ENCODE measurements at places on chromosomes 16 and 17.

DNA sequence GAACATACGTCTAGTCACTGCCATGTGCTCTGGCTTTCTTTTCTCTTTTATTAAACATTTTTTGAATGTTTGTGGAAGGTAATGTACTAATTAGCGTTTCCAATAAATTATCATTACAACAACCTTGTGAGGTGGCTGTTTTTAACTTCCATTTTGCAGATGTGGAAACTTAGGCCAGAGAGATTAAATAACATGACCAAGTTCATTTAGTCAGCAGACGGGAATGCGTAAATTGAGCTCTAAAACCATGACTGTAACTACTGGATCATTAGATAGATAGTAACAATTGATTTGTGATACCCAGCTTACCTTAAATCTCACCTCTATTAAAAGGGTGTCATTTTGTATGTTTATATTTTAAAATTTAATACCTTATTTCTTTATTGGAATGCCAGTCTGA, 49.4 kb downstream of the RABEP1 start:
- peak; percentile 39 for DNase-seq

- DNase-seq = peak; percentile 100
Measured at GRCh38 chr17:56699186-56699894, 105.8 kb downstream of the NOG start.

- DNase-seq = peak; percentile 27
Measured at GRCh38 chr17:50414808-50415207, 11.2 kb upstream of the ACSF2 start.

GRCh38 chr16:68445458-68445857, 2.9 kb downstream of the SMPD3 start:
- DNase-seq = peak; percentile 73

- DNase-seq = no peak
Measured at GRCh38 chr17:70265471-70265870, 96.1 kb downstream of the KCNJ2 start.

DNA sequence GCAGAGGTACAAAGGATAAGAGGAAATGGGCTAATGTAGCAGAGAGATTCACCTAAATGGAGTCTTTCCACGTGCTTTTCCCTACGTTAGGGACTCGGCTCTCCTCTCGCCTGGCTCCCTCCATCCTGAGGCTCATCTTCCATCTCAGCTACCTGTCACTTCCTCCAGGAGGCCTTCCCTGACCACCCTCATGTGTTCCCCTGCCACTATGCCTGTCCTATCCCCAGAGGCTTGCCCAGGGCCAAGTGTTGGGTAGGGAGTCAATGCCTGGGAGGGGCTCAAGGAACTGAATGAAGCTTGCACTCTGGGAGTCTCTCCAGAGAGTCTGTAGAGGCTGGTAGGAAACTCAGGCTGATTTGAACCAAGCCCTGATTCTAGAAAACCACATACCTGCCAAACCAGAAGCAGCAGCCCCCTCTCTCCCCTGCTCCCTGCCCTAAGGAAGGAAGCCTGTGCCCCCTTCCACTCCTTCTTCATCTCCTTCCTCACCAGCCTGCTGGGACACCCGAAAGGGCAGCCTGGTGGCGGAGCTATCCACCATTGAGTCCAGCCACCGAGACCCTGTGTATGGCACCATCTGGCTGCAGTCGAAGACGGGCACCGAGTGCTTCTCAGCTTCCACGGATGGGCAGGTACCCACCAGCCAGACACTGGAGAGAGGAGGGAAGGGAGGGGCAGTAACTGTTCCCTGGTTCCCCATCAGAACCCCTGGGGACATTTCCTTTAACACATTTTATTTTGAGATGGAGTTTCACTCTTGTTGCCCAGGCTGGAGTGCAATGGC, 25.4 kb downstream of the DNAI2 start:
- DNase-seq = no peak

DNA sequence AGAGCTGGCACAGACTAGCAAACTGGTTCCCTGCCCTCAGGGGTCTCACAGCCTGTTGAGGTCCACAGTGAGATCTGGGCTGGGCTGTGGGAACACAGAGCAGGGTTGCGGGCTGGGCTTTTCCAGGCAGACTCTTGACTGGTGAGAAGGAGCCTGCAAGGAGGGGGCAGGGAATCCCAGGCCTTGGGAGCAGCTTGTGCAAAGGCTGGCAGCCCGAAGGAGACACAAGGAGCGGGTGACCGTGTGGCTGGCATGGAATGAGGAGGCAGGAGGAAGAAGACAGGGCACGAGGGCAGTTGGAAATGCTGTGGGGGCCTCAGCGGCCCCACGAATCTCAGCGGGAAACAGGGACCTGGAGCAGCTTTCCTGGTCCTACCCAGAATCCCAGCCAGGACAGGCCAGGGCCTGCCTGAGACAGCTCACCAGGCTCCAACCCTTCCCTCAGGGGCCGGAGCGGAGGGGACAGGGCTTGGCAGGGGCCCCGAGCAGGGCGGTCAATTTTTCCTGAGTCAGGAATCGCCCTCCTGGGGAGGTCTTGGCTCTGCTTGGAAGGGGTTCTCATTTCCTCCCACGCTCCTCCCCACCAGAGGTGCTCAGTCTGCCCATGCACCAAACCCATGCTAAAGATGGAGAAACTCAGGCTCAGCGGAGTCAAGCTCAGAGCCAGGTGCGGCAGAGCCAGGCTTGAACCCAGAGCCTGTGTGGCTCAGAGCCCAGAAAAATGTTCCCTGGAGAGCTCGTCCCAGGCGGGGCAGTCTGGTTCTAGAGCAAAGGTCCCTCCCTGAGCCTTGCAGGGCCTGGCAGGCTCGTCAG, 9.2 kb upstream of the SNN start:
- no peak for DNase-seq

DNA sequence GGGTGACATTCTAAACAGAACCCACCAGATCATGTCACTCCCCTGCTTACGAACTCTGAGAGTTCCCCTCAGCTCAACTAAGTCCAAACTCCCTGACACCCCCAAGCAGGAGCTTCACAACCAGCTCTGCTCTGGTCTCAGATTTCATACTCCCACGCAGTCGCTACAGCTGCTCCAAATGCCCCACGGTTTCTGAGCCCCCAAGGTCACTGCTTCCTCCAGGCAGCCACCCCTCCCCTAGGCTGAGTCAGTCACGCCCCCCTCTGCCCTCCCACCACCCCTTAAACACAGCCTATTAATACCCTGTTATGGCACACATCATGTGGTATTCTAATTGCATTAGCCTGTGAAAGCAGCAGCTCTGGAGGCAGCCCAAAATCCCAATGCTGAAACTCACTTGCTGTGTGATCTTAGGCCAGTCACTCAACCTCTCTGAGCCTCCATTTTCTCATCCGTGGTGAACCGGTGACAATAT, 51.5 kb downstream of the GSG1L start:
- DNase-seq = no peak

DNA sequence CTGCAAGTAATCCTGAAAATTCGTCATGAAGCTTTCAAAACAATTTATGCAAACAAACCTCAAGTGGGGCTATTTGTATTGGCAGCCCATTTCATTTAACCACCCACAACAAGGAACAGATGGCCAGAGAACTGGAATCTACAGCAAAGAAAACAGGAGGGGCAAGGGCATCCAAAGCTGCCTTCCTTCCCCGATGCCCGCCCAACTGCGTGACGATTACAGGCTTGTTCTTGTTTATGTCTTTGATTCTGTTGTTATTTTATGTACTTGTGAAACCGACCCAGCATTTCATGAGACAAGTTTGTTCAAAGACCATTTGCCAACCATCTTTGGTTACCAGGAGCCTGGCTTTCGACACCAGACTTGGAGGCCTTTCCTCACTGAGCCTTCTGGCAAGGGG, 59.1 kb upstream of the IRX6 start:
- no peak for DNase-seq

DNA sequence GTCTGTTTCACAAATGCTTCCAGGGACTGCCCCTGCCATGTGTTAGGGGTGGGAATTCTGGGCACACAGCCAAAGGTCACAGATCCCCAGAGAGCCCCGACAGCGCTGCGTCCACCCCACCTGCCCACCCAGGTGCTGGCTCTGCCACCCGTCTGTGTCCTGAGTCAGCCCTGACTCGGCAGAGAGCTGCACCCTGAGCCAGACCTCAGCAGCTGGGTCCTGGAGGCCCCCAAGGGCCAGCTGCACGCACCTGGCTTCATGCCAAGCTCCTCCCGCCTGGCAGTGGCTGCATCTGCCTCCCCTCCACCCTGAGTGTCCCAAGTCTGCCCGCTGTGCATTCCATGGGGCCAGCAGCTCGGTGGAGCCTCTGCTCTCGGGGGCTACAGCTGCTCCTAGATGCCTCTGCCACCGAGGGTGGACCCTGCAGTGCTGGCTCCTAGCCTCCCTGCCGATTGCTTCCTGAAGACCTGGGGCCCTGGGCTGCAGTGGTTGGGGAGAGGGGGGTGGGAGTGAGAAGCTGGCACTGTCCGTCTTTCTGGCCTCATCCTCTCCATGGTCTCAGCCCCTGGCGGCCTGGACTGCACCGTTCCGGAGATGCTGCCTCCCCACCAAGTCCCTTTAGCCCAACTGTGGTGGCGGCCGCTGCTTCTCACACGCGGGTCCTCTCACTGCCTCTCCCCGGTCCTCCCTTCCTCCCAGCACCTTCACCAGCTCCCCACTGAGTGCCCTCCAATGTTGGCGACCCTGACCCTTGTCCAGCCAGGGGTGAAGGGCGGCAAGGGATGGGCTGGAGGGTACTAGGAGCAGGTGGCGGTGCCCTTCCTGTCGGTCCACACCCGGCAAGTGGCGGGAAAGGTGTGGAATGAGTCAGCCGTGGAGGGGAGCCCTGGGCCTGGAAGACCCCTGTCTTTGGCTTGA, 3.0 kb downstream of the SECTM1 start:
- peak; percentile 69 for DNase-seq

DNA sequence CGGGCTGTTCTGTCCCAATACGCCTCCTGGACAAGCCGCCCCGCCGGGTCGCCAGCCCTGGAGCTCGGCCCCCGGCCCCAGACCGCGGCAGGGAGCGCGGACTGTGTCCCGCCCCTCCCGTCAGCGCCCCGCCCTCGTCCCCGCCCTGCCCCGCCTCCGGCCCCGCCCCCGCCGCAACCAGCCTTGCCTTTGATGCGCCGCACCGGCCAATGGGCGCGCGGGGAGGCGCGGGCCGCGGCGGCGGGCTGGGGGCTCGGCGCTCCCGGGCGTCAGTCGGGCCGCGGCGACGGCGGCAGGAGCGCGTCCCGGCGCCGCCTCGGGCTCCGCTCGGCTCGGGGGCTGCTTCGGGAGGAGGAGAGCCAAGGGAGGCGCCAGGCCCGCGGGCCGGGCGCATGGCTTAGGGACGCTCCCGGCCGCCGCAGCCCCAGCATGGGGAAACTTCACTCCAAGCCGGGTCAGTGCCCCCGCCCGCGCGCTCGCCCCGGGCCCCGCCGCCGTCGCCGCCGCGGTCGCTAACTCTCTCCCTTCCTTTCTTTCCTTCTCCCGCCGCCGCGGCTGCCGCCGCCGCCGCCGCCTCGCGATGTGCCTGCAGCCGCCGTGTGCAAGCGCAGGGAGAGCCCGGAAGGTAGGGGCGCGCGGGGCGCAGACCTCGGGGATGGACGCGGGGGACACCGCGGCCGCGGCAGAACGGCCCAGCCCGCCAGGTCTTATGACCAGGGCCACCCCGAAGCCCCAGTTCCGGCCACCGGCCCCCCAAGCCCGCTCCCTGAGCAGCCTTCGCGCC, at the start of gene NKD1:
TSS of gene NKD1 (plus strand) at position 272 of the 784 bp plus-strand sequence. CDS start at position 430, 158 bp downstream.
- peak; percentile 44 for DNase-seq

GRCh38 chr17:59684967-59685366, 22.3 kb downstream of the PTRH2 start:
- no peak for DNase-seq

DNA sequence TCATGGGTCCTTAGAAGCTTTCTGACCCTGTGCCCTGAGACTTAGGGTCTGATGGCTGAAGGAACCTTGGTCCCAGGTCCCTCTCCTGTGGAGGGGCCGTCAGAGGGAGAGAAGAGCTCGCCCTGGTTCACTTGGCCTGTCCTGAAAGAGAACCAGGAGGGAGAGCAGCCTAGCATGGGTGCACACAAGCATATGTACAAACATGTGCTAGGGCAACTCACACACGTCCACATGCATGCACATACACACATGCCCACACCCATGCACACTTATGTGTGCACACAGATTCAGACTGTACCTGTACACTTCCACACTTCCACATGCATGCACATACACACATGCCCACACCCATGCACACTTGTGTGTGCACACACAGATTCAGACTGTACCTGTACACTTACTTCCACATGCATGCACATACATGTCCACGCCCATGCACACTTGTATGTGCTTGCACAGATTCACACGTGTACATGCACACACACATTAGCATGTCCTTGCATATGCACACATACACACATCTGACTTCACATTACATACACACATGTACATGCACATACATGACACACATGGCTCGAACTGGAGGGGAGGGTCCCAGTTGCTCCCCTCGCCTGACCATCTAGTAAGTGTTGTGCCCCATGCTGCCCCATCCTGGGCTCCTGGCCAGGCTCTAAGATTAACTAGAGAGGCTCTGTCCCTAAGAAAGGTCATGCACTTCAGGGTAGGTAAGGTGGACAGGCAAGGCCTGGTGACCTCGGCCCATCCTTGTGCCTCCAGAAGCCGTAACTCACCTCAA, 122.0 kb downstream of the METRNL start:
- DNase-seq = no peak

DNA sequence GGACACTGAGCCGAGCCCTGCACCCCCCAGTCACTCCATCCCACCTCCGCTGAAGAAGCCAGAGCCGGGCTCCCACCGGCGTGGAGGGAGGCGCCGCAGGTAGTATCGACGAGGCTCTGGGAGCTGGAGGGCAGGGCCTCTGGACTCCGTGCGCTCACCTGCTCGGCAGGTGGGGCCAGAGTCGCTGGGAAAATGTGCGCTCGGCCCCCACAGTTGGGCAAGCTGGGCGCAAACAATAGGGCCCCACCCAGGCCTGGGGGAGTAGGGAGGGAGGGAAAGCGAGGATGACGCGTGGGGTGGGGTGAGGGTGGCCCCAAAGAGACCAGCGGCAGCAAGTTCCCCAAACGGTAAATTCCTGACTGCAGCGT, 668 bp downstream of the JUP start:
- no peak for DNase-seq

DNA sequence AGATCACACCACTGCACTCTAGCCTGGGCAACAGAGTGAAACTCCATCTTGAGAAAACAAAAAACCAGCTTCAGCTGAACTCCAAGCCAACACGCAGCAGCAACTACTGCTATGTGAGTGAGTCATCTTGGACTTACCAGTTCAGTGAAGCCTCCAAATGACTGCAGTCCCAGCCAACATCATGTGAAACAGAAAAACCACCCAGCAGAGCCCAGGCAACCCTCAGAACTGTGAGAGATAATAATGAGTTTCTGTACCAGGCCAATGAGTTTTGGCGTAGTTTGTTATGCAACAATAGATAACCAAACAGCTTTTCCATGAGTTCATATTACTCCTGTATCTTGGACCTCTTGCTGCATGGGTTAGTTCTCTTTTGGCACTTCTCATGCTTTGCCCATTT, 23.3 kb downstream of the PHF12 start:
- DNase-seq = peak; percentile 68

- DNase-seq = no peak
Measured at GRCh38 chr17:76142039-76142584, 1.1 kb upstream of the FOXJ1 start.

- no peak for DNase-seq
Measured at GRCh38 chr17:71777048-71777640, 343.7 kb upstream of the SOX9 start.

DNA sequence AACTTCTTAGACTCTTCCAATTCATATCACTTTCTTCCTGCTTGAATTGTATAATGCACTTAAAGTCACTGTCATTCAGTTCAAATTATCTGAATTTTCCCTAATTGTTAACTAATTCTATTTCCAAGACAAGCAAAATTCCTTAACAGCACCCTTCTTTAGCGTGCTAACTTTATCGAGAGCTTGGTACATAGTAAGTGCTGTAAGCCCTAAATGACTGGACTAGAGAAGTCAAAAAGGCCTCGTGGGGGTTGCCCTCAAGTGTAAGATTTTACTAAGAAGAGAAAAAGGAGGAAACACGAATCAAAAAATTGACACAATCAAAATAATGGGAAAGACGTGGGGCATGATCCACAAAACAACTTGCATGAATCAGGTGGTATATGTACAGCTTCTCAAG, 11.3 kb downstream of the KANSL1 start:
- no peak for DNase-seq

All from EL (cell line).